ENCODE measurements at places on chromosomes 16 and 17.
A peak's percentile ranks its signal among the peaks of the same experiment; 100 is the strongest.

DNA sequence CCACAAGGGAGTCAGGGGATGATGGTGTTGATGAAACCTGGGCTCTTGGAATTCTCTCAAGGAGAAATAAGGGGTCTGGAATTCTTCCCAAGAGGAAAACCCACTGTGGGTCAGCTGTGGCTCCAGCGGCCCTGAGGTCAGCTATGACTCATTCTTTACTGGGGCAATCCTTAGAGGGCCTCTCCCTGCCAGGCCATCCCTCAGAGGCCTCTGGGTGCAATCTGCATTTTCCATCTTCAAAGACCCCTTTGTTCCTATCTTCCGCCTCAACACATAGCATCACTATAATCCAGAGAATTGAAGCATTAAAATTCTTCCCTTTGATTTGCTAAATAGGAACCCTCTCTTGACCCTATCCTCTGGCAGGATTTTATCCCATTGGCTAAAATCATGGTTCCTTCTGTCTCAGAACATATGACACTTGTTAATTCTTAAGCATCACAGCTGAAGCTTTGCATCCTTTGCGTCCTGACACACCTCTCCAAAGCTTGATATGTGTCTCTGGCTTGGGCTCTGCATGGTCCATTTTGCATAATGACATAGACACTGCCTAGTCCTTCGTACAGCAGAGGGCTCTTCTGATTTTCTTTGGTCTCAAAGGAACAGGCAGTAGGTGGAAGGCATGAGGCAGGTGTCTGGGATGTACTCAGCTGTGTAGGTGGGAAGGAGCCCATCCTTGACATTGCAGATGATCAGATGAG is 4.4 kb upstream of the KRT37 start:
- DNase-seq: no peak

DNA sequence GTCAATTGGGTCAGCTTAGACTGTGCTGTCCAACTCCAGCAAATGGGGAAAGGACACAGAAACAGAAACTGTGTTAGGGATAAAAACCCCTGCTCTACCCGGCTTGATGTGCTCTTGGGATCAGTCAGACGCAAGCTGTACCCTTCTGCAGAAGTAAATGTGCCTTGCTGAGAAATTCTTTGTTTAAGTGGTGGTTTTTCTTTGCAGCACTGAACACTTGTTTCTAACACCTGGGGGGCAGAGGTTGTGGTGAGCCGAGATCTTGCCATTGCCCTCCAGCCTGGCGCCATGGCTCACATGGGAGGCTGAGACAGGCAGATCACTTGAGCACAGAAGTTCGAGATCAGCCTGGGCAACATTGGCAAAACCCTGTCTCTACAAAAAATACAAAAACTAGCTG is 18.5 kb upstream of the ARL4D start:
- DNase-seq: no peak

GRCh38 chr17:37079735-37080134 is 131.0 kb downstream of the AATF start:
- no peak for DNase-seq

DNA sequence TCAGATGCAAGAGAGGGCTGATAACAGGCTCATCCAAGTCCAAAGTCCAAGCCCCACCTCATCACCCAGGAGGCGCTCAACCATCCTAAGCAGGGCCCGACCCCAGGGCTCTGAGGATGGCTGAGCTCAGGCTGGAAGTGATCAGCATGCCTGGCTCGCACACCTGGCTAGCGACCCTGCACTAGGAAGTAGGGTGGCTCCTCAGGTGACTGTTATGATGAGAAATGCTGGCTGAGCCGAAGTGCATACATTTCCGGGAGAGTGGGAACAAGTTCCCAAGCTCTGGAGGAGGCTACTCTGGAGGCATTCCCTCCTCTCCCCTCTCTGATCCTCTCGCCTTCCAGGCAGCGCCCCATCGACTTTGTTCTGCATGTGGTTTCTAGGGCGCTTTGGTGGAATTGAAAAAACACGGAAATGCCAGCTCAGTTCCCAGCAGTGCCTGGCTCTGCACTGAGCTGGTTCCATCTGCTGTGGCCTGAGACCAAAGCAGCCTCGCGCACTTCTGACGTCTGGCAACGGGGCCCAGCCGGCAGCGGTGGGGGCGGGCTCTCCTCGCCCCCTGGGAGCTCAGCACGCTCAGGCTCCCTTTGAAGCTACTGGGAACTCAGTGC is 130.3 kb downstream of the IRF8 start:
- DNase-seq: no peak

DNA sequence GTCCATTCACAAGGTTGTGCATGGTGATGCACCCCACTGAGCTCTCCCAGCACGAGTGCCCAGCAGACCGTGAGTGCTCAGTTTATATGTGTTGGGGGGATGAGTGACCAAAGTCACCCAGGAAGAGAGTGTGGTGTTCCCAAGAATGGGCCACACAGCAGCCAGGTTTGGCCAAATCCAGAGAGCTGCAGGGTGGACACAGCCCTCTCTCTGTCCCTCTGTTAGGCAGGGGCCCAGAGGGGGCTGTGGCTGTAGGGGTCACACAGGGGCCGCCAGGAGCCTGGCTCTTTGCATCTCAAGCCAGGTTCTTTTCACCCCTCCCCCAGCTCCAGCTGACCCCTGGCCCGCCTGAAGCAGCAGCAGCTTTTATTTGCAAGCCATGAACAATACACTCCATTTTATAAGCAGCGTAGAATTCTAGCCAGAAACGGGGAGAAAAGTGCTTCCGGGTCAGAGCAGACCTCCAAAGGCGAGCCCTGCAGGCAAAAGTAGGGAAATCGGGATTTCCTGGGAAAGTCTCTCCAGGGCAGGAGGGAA is 13.3 kb downstream of the COTL1 start:
- no peak for DNase-seq

- DNase-seq: peak; percentile 26
Measured at GRCh38 chr16:58127033-58127556, 2.1 kb downstream of the CFAP20 start.

- no peak for DNase-seq
Measured at GRCh38 chr17:50468304-50469207, at the start of gene CHAD. CHAD (minus strand) TSS chr17:50468880; CDS start chr17:50468813, 67 bp downstream.

- no peak for DNase-seq
Measured at GRCh38 chr17:28252436-28252835, 66.6 kb upstream of the TMEM97 start.
